Activated CD4-positive, alpha-beta T cell treated with anti-CD3 and anti-CD28 coated beads, Interleukin-2, amount 10 ng/mL, durations not matched to agents 24 days and 14 days (primary cell): ENCODE measurements at places on chromosomes 7 and 10. TPM values are rescaled to one million over a fixed set of nuclear protein-coding genes. Genes with fewer than 3 reads are reported as not detected.

- no peak overlapping the region for H3K27ac ChIP-seq
- H3K4me3 ChIP-seq, result no peak overlapping the region
- DNase-seq, result no peak
- peaks cover 11% of the 10 kb centered on the region for H3K4me1 ChIP-seq
- no peaks in the 10 kb centered on the region for H3K27me3 ChIP-seq
Observed at GRCh38 chr7:100456562-100456961, 7.5 kb downstream of the SPACDR start.

GRCh38 chr10:63666836-63667383, 145.7 kb downstream of the REEP3 start:
- H3K4me1 ChIP-seq, result no peaks in the 10 kb centered on the region
- no peak overlapping the region for H3K4me3 ChIP-seq
- no peak overlapping the region for H3K27ac ChIP-seq
- no peaks in the 10 kb centered on the region for H3K36me3 ChIP-seq
- no peak for DNase-seq

DNA sequence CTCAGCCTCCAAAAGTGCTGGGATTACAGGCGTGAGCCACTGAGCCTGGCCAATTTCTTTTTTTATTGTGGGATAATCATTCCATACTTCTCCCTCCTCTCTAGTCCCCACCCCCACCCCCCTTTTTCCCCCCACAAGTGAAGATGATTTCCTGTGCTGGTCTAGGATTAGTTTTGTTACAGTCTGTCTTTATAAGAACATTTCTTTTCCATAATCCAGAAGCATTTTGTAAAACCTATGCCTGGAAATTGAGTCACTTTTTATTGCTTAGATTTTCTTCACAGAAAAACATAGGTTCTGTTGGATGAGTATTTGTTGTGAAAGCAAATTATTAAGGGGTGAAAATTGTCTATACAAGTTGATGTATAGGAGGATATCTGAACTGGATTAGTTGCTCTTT, 98.9 kb downstream of the KAT6B start:
- H3K27ac ChIP-seq, result no peak overlapping the region
- DNase-seq, result no peak
- H3K36me3 ChIP-seq, result peaks cover 6% of the 10 kb centered on the region
- no peak overlapping the region for H3K4me3 ChIP-seq
- H3K4me1 ChIP-seq, result peaks cover 13% of the 10 kb centered on the region
- no peaks in the 10 kb centered on the region for H3K27me3 ChIP-seq

The AKR1D1 gene
- total RNA-seq, result not detected in 2 replicates

The PANK1 gene
- 4.8 and 4.9 TPM in 2 replicates for total RNA-seq
